COLO829 (cell line): ENCODE measurements at places on chromosomes 2 and 18.

DNA sequence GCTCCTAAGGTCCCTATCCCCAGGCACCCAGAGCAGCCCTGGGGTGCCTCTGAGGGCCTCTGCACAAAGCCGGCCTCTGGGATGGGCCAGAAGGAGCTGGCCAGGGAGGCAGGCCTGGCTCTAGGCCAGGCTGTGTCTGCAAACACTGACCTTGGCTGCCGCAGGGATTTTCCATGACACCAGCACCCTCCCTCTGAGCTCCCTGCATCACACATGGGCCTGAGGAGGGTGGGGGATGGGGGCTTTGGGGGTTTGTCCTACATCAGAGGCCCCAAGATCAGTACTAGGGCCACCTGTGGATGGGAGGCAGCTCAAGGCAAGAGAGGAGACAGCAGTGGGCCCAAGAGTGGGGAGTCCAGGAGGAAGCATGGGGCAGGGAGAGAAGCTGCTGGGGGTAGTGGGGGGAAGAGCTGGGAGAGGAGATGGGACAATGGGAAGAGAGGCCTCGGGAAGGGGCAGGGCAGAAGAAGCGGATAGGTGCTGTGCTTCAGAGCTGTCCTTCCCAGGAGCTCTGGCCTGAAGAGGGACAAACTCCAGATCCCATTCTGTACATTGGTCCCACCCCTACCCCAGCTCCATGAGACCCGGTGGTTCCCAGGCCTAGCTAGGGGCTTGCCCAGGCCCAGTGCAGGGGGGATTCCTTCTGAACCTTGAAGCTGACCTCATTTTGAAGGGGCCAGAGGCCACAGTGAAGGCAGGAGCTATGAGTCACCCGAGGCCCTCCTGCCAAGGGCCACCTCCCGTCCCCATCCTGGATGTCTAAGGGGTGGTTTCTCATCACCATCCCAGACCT, 28.0 kb downstream of the KCNK3 start:
- no peak for DNase-seq

DNA sequence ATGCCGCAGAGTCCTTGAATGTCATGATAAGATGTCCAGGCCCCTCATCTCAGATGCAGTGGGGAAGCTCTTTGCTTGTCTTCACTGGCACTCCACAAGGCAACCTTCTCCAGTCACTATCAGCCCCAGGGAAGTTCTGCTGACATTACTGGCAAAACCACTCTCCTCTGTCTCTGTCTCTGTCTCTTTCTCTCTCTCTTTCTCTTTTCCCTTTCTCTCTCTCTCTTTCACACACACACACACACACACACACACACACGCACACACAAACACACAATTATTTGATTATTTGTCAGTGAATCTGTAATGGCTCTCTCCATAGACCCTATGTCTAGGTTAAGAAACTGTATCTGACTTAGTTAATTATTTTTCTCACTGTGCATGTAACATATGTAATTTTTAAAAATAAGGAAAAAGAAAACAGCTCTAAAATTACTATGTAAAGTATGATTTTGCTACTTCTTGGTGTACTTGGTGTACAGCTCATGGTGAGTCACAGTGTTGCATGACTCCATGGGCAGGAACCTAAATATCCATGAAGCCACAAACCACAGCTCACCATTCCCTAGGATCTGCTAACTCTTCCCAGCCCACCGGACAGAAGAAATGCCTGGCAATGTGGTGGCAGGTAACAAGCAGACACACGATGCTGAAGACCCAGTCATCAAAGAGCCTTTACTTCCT, 594.9 kb upstream of the ID2 start:
- peak; percentile 25 for DNase-seq

- no peak for DNase-seq
Observed at GRCh38 chr2:176103194-176103593, 3.6 kb downstream of the HOXD12 start.

DNA sequence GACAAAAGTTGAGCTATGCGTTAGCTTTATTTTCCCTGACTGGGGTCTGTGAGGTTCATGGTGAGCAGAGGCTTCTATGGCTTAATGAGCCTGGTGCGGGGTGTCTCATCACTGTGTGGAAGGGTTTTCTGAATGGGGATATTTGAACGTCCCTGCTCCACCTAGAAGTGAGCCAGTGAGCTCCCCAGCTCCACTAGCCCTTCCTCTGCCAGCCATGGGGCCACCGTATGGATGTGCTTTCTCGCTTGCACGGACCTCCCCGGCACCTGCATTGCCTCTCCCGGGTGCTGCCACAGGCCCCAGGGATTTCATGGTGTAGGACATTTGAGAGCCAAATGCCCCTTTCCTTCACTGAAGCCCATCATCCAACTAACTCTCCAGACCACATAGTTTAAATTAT, 37.8 kb downstream of the CYP26B1 start:
- no peak for DNase-seq

DNA sequence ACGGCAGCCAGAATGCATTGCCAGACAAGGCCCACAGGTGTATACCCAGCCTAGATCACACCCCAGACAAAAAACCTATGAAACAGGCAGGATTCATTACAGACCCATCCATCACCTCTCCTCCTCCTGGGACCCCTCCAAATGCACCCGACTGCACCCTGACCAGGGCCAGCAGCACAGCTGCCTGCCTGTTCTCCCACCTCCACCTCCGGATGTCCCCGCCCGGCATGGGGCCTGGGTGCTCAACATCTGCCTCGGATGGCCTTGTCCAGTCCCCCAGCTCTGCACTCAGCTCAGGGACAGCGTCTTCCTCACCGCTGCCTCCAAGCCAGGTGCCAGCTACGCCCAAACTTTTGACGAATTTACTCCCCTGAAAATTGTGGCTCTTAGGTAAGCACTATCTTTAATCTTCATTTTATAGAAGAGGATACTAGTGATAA, 91.1 kb downstream of the TPO start:
- no peak for DNase-seq

- no peak for DNase-seq
Observed at GRCh38 chr2:19667085-19667484, 234.7 kb downstream of the TTC32 start.

GRCh38 chr2:73006969-73007710, 64.4 kb downstream of the SFXN5 start:
- DNase-seq = no peak

- DNase-seq = no peak
Observed at GRCh38 chr2:106267997-106268396, 73.9 kb upstream of the UXS1 start.

DNA sequence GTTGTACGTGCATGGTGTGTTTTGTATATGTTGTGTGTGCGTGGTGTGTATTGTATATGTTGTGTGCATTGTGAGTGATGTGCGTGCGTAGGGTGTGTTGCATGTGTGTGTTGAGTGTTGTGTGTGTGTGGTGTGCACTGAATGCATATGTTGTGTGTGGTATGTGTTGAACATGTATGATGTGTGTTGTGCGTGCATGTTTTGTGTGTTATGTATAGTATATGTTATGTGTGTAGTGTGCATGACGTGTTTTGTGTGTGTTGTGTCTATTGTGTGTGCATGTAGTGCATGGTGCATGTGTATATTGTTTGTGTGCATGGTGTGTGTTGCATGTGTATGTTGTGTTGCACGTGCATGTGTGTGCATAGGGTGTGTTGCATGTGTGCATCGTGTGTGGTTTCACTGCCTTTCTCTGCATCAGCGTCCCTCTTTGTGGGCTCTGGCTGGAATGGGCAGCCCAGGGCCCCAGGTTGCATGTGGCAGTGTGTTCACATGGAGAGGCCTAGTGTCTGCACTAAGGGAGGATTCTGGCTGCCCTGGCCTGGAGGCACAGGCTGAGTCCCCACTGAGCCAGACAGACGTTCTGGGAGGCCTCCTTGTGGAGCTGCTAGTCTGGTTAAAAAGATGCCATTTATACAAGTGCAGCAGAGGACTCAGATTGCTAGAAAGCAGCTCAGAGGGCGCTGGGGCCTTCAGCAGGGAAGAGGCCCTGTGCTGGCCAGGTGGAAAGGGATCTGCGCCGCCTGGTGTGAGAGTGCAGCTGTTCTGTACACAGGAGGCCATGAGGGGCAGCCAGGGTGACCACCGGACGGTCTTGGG, 107.2 kb downstream of the FAM168B start:
- DNase-seq = no peak

DNA sequence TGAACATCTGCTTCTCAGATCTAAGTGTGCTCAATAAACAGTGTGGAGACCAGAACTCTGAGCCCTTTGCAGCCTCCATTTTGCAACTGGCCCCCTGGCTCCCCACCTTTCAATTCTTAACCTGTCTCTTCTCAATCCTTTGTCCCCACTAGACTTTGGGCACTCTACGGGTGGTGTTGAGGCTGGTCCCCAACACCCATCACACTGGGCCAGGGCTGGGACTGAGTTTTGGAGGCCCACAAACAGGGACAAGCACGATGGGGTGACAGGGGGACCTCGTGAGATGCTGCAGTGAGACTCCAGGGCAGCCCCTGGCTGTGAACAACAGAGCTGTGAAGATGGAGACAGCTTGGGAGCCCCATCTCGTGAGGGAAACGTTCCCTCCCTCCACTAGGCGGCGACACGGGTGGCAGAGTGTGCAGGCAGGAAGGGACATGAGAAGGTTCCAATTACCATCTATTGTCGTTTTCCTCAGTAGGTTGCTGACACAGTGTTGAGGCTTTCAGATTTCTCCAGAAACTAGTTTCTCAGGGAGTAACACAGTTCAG, 1.2 kb downstream of the ANKMY1 start:
- no peak for DNase-seq

DNA sequence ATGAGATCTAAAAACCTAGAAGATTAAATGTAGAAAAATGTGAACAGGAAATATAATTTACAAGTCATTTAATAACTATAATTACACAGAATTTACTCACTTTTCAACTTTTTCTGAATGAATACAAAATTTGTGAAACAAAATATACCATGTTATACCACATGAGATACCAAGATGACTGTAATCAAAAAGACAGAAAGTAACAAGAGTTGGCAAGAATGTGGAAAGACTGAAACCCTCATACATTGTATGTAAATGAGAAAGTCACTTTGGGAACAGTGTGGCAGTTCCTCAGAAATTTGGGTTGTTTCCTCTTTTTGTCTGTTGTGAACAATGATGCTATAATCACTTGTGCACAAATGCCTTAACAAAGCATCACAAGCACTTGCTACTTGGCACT, 145.4 kb upstream of the ZNF804A start:
- DNase-seq = no peak

- no peak for DNase-seq
Observed at GRCh38 chr2:25104736-25105135, 62.9 kb downstream of the EFR3B start.

GRCh38 chr2:39007875-39008504, 112.9 kb downstream of the SOS1 start:
- no peak for DNase-seq

DNA sequence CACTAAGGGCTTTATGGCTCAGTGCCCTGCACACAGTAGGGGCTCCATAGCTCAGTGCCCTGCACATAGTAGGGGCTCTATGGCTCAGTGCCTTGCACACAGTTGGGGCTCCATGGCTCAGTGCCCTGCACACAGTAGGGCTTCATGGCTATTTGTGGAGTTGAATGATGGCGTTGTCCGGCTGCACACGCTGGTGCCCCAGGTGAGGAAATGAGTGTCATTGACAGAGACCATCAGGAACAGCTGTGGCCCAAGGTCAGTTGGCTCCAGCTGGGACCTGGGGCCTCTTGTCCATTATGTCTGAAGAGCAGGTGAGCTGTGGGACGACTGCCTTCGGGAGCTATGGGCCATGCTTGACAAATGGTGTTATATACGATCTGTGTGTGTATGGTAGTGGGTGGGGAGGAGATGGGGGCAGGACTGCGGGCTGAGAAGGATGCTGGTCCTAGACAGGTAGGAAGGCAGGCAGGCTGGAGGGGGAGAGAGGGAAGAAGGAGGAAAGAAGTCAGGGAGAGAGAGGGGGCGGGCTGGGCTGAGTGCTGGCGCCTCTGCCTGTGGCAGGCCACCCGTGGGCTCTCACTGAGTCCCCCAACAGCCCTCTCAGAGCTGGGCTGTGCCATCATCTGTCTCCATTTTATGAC, 130.6 kb downstream of the CLIP4 start:
- no peak for DNase-seq

- DNase-seq = no peak
Observed at GRCh38 chr2:162267496-162267895, 24.3 kb upstream of the FAP start.

DNA sequence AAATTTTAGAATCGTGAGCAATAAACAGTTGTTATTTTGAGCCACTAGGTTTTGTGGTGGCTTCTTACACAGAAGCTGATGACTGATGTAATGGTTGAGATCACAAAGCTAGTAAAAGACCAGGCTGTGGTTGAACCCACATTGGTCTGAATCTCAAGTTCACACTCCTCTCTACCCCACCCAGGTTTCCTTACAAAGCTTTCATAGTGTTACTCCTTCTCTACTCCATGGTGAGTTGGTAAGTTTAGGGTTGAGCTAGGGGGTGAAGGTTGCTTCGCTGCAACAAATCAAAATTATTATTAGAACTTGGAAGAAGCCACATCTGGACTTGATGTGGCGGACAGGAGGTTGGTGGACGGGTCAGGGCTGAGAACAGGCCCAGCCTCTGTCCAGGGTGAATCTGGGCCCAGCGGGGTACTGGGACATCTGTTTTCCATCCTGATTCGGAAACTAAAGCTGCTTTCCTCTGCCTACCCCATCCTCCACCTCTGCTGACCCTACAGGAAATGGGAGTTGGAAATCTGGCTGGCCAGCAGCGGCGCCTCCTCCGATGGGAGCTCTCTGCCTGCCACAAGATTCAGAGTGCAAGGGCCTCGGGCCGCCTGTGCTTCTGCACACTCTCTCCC, 86.3 kb downstream of the ZFP36L2 start:
- no peak for DNase-seq
